ENCODE measurements at places on chromosomes 5 and 9.

DNA sequence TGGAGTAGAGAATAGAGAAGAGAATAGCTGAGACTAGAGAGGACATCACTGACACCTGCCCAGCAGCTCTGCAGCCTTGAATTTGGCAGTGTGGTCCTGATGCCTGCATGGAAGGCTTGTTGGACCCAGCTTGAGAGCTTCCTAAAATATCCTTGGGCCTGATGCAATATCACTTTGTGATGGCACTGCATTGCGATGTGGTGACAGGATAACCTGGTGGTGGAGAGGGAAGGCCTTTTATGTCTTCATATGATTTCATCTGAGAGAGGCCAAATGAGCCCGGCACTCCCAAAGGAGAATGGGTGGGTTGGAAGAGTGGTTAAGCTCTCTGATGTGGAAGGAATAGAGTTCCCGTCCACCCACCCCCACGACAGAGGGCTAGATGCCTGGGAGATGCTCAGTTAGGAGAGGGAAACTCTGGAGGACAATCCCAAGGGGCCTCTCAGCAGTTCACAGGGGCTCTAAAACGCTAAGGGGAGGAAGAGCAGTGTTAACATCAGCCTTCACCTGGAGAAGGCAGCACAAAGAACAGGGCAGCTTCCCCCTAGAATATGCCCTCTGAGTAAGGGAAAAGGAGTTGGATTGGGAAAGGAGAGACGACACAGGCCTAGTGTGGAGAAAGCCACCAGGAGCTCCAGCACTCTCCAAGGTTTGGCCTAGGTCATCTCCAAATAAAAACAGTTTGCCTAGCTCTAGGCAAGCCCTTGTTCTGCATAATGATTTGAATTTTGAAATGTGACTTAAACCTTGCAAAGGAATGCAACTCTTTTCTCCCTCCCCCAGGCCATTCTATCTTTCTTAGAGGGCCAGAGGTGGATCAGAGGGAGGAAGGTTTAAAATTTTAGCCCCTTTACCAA, 99.8 kb upstream of the SSBP2 start:
- DNase-seq = peak; percentile 23

GRCh38 chr5:173670791-173671120, 54.3 kb upstream of the BOD1 start:
- no peak for DNase-seq

DNA sequence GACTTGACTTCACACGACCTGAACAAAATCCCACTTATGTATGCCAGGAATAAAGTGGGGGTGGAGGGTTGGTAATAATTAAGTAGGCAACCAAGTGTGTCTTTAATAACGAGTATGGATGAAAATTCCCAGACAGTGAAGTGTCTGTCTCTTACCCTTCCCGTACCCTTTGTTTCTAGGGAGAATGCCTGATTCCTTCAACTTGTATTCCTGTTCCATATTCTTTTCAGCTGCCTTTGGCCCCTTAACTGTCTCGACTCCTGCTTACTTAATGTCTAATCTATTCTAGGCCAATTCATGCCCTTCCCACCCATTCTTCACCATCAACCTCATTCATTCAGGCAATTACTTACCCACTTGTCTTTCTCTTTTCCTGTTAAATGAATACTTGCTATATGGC, 380.5 kb downstream of the RAB3C start:
- DNase-seq = no peak

GRCh38 chr9:34961574-34962490, 3.7 kb downstream of the PHF24 start:
- no peak for DNase-seq

DNA sequence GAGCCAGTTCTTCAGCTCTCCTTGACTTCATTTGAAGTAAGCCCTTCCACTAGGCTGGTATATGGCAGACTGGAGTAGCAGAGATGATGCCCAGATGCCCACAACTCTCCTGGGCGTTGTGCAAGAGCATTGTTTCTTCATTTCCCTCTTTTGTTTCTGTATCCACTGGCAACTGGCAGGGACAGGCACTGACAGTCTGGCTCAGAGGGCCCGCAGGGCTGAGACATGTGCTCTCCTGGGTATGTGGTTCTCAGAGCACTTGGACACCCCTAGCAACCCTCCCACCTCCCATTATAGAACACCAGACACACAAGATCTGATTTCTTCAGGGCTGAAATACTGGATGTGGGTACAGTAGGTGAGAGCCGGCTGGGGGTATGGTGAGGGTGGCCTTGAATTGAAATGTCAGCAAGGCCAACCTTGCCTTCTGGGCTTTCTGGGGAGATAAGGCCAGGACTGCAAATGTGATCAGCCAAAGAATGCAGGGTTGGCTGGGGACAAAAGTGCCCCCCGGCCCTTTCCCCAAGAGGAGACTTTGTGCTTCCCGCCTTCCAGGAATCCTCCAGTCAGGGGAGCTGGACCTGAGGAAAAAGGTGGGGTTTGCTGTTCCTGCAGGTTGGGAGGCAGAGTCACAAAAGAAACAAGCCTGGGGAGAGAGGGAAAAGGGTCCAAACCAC, 28.6 kb upstream of the CTNNA1 start:
- peak; percentile 33 for DNase-seq

- peak; percentile 85 for DNase-seq
Observed at GRCh38 chr5:172417983-172418630, 36.2 kb downstream of the SH3PXD2B start.

GRCh38 chr5:176901260-176902101, 2.3 kb upstream of the HK3 start:
- peak; percentile 14 for DNase-seq

- no peak for DNase-seq
Observed at GRCh38 chr5:175749591-175749990, 91.7 kb downstream of the HRH2 start.

GRCh38 chr5:68950930-68951329, 142.9 kb upstream of the SLC30A5 start:
- no peak for DNase-seq

- DNase-seq = no peak
Observed at GRCh38 chr9:126459965-126460843, 133.6 kb downstream of the MVB12B start.

DNA sequence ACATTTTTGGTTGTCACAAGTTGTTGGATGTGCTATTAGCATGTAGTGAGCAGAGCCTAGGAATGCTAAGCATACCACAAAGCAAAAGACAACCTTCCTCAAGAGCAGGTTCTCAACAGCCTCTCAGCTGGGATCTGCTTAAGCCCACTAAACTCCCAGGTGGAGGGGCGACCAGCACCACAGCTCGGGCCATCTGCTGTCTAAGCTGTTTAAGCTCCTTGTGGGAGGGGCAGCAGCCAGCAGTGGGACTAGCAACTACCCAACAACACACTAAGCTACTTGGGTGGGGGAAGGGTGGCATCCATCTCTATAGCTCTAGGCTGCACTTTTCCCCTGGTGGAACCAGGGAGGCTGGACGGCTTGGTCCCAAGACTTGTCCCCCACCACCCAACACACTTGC, 1052.7 kb upstream of the ARRDC3 start:
- no peak for DNase-seq
